ENCODE measurements at places on chromosomes 11 and 22. TPM values are rescaled to one million over a fixed set of nuclear protein-coding genes. Genes with fewer than 3 reads are reported as not detected.

DNA sequence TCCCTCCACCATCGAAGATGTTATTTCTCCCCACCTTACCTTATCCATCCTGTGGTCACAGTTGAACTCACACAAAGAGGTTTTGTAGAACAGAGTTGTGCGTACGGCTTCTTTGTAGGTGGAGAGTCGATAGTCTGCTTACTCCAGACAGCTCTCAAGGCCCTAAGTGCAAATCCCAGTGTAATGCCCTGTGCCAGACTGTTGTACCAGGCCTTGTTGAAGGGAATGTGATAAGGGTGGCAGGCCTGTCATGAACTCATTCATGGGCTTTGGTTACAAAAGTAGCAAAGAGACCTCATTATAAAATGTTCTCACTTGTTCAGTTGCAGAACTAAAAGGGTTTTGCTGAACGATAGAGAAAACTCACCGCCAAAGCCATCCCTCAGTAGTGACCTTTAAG, 288.7 kb upstream of the CADM1 start:
- DNase-seq, result no peak

Gene BTBD18
- total RNA-seq, result not detected

- DNase-seq, result no peak
These were observed 34.0 kb downstream of the TTC17 start for GRCh38 chr11:43392713-43393112.

GRCh38 chr11:118956847-118957469, 860 bp downstream of the UPK2 start:
- no peak for DNase-seq

- peak; percentile 39 for DNase-seq
These were observed 825.6 kb downstream of the TBC1D22A start for GRCh38 chr22:47587861-47588577.

Gene HBE1
- total RNA-seq, result not detected

- no peak for DNase-seq
These were observed 270.8 kb downstream of the DYNC2H1 start for GRCh38 chr11:103380031-103380430.
